ENCODE measurements at places on chromosomes 2 and 18.

GRCh38 chr2:230471074-230471473, 55.1 kb downstream of the SP100 start:
- no peak for DNase-seq

DNA sequence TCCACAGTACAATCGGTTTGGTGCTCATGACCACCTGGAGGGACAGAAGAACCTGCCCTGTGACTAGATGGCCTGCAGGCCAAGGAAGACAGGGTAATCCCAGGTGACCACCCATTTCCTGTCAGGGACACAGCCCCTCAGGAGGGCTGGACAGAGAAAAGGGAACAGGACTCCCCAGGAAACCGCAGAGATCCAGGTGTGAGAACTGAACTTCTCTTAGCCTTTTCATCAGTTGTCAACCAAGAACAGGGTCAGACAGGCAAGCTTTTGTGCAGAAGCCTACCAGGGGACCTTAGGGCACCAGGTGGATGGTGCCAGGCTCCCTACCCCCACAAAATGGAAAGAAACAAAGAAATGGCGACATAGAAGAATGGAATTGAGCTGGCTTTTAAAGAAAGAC, 132.3 kb downstream of the HDAC4 start:
- DNase-seq = no peak

DNA sequence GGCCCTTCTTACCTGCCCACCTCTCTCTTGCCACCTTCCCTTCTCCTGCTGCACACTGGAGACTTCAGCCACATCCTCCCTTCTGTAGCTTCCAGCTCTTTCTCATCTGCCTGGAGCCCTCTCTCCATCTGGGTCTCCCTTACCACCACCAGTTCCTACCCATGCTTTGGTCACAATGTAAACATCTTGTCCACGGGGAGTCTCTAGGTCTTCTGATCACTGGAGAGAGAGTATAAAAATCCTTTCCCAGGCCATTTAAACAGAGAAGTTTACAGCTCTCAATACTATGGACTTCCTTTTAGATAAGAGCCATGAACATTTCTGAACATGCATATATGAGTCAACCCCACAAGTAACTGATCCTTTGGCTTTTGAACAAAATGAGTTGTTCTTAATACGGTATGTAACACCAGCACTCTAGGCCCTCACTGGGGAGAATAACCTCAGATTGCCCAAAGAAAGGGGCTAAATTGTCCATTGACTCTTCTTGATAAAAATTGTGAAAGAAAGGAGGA, 5.8 kb downstream of the ARHGAP25 start:
- DNase-seq = no peak

GRCh38 chr2:17599617-17600016, 59.1 kb downstream of the VSNL1 start:
- no peak for DNase-seq

GRCh38 chr2:70936165-70936978, 672 bp downstream of the ATP6V1B1 start:
- DNase-seq = no peak

DNA sequence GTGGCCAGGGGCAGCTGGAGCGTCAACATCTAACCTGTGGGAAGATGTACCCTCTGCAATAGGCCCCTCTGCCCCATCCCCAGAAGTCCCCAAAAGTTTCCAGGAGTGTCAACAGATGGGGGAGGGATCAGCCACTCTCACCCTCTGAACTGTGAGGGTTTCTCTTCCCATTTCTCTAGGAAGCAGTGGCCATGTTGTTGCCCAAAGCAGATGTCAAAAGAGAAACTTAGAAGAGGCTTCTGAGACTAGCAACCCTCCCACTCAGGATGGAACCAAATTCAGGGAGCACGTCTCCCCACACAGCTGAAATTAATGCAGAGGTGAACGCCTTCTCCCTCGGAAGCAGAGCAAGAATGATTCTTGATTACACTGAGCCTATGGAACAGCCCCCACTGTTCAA, 70.3 kb downstream of the ARL4C start:
- no peak for DNase-seq

DNA sequence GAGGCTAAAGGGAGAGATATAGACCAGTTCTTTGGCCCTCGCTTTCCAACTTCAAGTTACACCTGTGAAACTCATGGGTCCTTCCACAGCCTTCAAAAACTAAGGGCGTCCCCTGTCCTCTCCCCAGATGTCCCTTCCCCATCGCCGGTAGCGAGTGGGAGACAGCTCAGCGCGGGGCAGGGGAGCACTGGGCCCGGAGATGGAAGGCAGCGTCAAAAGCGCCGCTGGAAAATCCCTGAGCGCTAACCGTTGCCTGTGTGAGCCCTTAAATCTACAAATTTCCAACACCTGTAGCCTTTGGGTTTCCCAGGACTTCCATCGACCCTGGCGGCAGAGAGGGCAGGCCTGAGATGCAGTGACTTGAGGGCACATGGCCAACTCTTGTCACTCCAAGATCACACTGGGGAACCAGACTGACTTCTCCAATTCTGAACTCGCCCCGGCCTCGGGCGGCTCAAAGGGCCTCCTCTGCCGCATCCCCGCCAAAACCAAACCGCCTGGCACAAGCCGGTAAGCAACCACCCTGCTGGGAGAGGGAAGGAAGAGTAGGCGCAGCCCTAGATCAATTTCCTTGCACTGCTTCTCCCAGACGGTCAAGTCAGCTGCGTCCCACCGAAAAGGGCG, 879 bp upstream of the EPAS1 start:
- no peak for DNase-seq

DNA sequence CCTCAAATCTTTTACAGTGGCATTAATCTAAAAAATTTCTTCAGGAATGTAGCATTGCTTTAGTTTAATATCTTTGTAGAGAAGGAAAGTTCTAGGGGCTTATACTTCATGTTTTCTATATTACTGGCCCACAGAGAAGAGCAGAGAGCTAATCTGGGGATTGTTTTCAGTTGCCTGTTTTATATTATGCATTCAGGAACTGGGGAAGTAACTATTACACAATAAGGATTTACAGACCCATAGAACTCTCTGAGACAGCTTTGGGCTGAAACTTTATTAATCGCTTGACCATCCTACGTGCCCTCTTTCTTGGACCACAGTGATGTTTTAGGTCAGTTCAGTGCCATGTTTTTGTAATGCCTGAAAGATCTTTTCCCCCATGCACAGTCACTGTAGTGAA, 29.9 kb downstream of the BIRC6 start:
- DNase-seq = no peak

- DNase-seq = no peak
These were observed 90.4 kb downstream of the MARCHF4 start for GRCh38 chr2:216281876-216282275.

DNA sequence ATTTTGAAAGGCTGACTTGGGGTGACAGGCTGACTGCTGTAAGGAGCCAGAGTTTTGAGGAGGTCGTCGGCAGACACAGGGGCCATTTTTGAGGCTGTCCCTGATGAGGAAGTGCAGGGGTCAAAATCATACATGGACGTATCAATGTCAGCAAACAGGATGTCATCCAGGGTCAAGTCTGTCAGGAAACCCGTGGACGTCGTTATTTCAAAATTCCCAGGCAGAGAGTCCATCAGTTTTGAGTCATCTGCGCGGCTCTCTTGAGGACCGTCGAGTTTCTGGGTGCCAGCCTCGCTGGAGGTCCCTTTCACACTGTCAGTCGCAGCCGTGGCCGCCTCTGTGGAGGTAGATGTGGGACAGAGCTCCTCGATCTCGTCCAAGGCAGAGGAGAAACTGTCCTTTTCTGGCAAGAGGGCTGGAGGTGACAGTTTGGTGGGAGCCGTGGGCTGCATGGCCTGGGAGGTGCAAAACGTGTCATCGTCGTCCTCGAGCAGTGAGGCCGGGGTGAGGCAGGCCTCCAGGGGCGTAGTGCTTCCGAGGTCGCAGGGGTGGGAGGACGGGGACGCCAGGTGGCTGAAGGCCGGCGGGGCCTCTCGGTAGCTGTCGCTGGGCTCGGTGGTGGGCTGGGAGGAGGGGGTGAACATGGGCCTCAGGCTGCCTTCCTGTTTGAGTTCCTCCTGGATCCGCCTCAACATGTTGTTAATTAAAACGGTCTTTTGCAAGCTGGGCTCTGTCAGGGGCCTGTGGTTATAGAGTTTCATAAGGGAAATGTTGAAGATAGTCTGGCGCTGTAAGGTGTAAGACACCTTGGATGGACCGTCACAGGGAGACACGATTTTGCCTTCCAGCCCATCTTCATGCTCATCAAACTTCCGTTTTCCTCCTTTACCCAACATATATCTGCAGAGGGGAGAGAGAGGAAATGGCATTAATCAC, 17.5 kb downstream of the SERTAD2 start:
- DNase-seq = no peak

DNA sequence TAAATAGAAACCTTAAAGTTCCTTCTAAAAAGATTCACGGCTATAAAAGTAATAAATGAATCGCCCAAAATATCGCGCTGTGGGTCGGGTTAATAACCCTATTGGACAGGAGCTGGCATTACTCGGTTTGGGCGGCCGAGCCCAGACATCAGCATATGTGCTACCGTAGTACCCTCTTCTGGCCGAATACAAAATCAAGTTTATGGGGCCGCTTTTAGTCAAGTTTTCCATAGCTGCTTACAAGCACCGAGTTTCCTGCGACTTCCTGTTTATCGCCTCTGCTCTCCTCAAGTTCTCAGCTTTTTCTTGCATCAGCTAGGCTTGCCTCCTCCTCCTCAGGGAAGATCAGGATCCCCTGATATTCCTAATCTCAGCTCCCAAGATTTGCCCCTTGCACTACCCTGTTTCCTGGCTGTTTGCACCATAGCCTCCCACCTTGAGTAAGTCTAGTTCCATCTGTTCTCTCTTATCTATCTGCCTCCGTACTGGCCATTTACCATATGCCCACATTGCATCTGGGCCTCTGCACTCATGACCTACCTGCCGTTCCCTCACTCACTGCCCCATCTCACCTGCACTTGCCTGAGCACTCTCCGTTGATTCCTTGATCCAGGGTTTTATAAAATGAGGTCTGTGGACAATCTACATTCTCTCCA, 56.1 kb downstream of the SLC35F5 start:
- DNase-seq = no peak

- no peak for DNase-seq
These were observed 54.4 kb upstream of the FOSL2 start for GRCh38 chr2:28338046-28338817.

GRCh38 chr2:237694415-237695194, 67.2 kb downstream of the LRRFIP1 start:
- DNase-seq = no peak

Data from HuH-7 (cell line).